ENCODE measurements at places on chromosomes 2 and 18. TPM values are rescaled to one million over a fixed set of nuclear protein-coding genes. Genes with fewer than 3 reads are reported as not detected.

The DSG1 gene
- 0.06 TPM for polyA plus RNA-seq

The TEKT4 gene
- not detected for polyA plus RNA-seq

The G6PC2 gene
- not detected for polyA plus RNA-seq

The BCL2 gene
- 0.75 TPM for polyA plus RNA-seq

The BCL11A gene
- 12.2 TPM for polyA plus RNA-seq

The RNF138 gene
- polyA plus RNA-seq: 43.1 TPM

The PAIP2B gene
- 8.4 TPM for polyA plus RNA-seq

The TSPYL6 gene
- polyA plus RNA-seq: not detected

The CCBE1 gene
- polyA plus RNA-seq: 5.2 TPM

The CNDP1 gene
- polyA plus RNA-seq: 0.09 TPM

The L3MBTL4 gene
- 1.0 TPM for polyA plus RNA-seq

The LCT gene
- not detected for polyA plus RNA-seq

The SULT1C2 gene
- polyA plus RNA-seq: 2.8 TPM

The COLEC11 gene
- 0.80 TPM for polyA plus RNA-seq

The PROC gene
- 1.6 TPM for polyA plus RNA-seq

The KANSL1L gene
- polyA plus RNA-seq: 5.4 TPM

The CTNNA2 gene
- 3.9 TPM for polyA plus RNA-seq

The DAPL1 gene
- polyA plus RNA-seq: not detected

The FEV gene
- not detected for polyA plus RNA-seq

The STON1 gene
- polyA plus RNA-seq: 5.0 TPM

The GATA6 gene
- polyA plus RNA-seq: not detected

The TUBA4B gene
- polyA plus RNA-seq: 0.08 TPM

The POTEC gene
- not detected for polyA plus RNA-seq

The CROCC2 gene
- not detected for polyA plus RNA-seq
